ENCODE measurements at places on chromosomes 2 and 18.
A peak's percentile ranks its signal among the peaks of the same experiment; 100 is the strongest.

GRCh38 chr2:156864325-156864724 lies 393.2 kb upstream of the GALNT5 start:
- no peak for DNase-seq

DNA sequence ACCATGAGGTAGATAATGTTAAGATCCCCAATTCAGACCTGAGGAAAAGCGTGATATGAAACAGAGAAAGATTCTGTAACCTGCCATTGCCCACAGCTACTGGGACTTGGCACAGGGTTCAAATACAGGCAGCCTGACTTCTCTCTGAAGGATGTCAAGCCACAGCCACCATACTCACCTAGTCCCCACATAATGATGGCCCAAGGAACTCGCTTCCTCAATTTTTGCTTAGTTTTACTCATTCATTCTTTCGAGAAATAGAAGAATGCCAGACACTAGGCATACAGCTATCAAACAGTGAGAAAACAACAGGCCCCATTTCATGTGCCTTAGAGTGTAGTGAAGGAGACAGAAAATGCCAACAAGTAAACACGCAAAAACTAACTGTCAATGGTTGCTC lies 980 bp upstream of the SULT1C4 start:
- DNase-seq, result no peak

GRCh38 chr18:68355637-68356036 lies 359.3 kb downstream of the TMX3 start:
- no peak for DNase-seq

DNA sequence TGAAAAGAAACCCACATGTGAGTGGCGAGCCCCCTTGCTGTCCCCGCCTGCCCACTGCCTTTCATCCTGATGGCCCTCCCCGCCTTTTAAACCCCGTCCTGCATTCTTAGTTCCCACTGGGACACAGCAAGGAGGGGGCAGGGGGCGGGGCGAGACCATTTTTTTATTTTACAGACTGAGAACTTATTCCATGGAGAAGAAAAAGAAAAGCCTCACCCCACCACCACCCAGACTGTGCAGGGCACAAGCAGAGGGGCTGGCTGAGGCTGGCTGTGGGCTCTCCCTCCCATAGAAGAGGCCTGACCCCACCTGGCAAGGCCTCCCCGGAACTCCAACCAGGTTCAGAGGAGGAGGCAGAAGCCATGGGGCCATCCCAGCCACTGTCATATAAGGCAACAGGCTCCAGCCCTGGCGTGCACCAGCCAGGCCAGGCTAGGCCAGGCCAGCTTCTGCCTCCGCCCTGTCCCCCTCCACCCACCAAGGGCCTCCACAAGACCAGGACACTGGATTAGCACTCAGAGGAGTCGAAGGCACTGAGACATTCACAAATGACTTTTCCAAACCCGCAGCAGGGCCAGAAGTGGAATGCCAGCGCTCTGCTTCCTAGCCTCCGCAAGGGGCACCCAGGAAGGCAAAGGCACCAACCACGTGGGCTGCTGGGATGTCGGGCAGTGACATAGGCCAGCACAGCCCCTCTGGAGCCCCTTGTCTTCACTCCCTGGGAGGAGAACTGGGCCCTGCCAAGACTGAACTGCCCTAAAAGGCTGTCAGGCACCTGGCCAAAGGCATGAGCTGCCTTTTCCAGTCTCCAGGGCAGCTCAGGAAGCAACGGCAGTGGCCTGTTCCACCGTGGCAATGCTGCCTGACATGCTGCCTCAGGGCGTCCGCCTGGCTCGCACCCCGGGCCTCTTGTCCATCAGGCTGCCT lies 37.5 kb upstream of the SEMA4C start:
- peak; percentile 86 for DNase-seq

DNA sequence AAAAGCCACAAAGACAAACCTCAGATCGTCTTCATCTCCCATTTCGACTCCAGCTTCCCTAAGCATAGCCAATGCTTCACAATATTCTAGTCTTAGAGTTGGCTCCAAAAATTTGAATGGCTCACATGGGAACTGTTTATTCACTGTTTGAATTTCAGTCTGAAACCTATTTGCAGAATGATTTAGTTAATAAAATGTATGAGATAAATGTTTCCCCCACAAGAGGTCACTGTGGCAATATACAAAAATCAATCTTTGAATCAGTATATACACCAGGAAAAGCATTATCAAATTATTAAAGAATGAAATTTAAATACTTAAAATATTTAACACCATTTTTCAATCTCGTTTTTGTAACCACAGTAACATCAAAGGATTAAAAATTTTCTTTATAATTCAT lies 40.0 kb upstream of the MCM6 start:
- DNase-seq, result no peak

Data from right forelimb (tissue), 1 donor.